Ovary (tissue), 10 donors: ENCODE measurements at places on chromosomes 1 and 21.

GRCh38 chr21:34988139-34988538 is 61.0 kb downstream of the RUNX1 start:
- no peak for DNase-seq

DNA sequence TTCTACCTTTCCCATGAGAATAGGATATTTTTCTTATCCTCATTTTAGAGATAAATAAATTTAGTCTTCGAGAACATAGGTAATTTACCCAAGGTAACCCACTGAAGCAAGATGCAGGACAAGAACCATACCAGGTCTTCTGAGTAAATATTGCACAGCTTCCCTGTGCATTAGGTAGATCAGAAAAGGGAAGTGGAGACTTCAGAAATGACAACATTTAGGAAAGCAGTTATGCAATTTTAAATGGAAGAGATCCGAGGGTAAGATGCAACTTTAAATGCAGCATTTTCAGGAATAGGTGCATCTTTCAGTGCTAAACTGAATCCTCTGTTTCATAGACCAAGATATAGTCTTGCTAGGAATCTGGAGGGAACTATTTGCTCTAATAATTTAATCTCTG is 206.4 kb upstream of the SGIP1 start:
- no peak for DNase-seq

GRCh38 chr1:185108321-185108720 is 48.4 kb downstream of the TRMT1L start:
- DNase-seq = no peak

DNA sequence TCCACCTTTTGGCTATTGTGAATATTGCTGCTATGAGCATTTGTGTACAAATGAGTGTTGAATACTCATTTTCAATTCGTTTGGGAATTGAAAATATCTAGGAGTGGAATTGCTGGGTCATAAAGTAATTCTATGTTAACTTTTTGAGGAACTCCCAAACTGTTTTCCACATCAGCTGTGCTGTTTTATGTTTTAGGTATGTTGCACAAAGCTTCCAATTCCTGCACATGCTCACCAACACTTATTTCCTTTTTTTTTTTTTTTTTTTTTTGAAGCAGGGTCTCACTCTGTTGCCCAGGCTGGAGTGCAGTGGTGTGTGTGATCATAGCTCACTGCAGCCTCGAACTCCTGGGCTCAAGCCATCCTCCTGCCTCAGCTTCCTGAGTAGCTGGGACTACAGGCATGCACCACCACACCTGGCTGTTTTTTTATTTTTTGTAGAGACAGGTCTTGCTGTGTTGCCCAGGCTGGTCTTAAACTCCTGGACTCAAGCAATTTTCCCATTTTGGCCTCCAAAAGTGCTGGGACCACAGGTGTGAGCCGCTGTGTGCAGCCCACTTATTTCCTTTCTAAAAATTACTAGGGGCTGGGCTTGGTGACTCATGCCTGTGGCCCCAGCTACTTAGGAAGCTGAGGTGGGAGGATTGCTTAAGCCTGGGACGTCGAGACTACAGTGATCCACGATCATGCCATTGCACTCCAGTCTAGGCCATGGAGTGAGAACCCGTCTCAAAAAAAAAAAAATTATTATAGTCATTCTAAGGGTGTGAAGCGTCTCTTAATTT is 33.4 kb downstream of the TMCC2 start:
- DNase-seq = no peak

- DNase-seq = no peak
Measured at GRCh38 chr21:17501107-17502006, 11.5 kb upstream of the CXADR start.

- no peak for DNase-seq
Measured at GRCh38 chr1:226979517-226980121, 39.5 kb downstream of the COQ8A start.

DNA sequence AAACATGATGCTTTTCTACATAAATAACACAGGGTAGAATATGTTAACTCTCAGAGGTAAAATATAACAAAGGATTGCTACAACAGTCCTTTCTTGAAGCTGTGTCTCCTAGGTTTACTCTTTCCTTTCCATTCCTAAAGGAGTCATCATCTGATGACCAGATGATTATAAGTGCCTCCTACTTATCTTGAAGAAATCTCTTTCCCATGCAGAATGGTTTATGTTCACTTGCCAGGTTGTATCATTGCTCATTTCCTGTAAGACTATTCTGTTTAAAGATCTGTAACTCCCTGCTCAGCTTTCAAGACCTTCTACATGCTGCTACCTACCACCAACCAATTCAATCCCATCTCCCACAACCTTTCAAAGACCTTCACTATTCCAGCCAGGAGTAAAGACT is 51.5 kb upstream of the PTCH2 start:
- no peak for DNase-seq

DNA sequence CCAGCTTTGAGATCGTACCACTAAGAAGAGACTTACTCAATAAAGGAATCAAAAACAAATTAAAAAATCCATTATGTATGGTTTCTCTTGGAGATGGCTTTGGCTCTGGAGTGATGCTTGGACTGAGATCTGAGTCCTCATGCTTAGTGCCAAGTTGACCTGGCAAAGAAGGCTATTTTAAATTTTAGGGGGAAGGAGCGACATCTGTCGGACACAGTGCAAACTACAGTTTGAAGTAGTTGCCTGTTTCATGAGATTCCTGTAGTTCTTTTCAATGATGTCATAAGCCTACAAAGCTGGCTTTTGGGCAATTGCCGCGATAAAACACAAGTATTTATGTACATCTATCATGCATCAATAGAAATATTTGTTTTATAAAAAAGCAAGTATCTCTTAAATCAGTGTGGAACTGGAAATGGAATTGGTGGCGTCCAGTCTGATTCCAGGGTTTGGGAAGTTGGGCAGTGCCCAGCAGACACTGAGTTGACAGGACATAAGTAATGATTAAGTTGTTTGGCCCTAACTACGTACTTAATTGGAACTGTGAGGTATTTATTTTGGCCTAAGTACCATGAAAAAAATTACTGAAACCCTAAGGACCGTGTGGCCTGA is 50.0 kb downstream of the TBCE start:
- peak; percentile 76 for DNase-seq

- DNase-seq = no peak
Measured at GRCh38 chr1:72936151-72936740, 653.9 kb upstream of the NEGR1 start.

DNA sequence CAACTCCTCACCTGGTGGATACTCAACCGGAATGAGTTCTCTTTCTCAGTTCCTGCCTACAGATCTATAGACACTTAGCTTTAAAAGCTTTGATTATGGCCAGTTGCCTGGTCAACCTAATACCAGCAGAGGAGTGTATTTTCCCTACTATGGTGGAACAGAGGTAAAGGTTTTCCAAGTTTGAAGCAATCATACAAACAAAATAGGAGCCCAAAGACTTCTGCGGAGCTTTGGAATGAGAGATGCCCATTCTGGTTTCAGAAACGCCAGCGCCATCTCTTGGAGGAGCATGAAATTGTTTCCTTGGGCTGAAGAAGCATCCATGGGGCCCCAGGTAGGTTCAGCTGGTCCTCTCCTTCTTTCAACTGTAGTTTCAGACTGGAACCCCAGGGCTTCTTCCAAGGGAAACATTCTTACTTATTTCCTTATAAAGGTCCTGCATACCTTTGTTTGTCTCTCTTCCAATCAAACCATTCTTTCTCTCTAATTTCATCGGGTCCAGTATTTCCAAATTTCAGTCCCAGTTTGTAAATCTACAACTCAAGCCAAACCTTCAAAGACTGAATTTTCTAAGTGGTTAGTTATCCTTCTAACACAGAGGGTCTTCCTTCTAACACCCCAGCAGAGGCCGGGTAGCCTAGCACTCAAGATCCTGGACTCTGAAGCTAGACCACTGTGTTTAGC is 95.9 kb downstream of the KCNJ15 start:
- DNase-seq = peak; percentile 52

DNA sequence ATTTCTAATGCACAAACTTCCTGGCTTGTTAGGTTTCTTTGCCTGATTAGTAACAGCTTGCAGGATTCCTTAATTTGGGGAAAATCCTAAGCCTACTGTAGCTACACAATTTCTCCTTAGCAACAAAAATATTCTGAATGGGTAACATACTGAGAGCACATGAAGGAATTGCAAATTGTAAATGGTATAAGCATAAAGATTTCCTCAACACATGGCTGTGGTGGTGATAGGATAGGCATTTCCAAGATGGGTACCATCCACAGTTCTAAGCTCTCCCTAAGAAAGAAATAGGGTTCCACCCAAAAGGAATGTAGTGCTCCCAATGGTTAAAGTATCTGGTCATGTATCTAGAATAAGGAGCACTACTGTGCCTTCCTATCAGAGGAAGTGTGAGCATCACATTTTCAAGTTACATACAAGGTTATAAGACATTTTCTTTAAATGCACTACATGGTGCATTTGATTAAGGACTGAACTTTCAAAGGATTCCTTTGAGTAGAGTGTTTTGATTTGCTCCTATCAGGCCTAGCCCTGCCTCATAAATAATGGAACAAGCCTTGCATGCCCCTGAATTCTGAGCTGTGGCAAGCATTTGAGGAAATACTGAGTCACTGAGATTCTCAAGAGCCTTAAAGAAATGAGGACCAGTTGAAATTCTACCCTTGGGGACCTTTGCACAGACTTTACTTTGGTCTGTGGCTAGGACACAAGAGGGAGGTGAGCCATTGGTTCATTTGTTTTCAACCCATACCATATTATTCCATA is 286.4 kb downstream of the PTBP2 start:
- no peak for DNase-seq

DNA sequence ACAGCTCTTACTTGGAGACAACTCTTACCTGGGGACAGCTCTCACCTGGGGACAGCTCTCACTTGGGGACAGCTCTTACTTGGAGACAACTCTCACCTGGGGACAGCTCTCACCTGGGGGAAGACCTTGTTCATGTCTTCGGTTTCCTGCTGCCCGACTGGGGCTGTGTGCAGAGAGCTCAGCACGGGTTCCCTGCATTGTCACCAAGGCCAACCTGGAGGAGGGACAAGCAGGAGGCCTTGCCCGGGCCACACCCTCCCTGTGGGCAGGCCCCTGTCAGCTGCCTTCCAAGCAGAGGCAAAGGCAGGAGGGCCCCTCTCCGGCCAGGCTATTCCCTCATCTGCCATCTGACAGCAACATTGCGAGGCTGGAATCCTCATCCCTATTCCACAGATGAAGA is at the start of gene LDLRAD1:
LDLRAD1 (minus strand) TSS at position 208 of the 400 bp plus-strand sequence; CDS start at position 134, 74 bp downstream.
- DNase-seq = no peak

DNA sequence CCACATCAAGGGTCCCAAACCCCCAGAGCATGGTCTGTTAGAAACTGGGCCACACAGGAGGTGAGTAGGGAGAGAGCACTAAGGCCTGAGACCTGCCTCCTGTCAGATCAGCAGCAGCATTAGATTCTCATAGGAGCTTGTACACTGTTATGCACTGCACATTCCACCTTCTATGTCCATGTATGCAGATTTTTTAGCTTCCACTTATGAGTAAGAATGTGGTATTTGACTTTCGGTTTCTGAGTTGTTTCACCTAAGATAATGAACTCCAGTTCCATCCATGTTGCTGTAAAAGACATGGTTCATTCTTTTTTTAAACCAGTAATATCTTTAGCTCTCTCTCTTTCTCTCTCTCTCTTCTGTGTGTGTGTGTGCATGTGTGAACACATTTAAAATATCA is 663 bp upstream of the GBP6 start:
- DNase-seq = no peak

DNA sequence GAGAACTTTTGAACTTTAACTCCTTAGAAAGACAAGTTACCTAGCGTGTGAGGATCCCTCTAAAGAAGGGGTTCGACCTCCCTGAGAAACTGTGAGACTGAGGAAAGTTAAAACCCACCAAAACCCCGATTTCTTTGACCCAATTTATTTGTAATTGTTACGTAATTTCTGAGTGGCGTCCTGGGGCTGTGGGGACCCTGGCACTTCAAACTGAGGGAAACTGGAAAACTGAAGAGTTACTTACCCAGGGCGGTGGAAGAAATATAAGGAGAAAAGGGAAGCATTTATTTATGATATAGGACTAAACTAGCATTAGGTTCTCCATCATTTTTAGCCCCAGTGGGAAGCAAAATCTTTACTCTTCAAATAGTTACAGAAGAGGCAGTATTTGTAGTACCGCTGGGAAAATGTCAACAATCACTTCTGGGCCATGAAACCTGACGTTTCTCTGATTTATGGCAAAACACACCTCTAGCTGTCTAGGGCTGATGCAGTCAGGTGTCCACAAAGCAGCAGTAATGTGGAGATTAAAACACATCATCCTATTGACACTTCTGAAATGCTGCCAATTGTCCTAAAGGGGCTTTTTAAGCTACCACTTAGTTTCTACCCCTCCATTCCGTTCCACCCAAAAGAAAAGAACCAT is 430 bp downstream of the S100B start:
- DNase-seq = no peak

DNA sequence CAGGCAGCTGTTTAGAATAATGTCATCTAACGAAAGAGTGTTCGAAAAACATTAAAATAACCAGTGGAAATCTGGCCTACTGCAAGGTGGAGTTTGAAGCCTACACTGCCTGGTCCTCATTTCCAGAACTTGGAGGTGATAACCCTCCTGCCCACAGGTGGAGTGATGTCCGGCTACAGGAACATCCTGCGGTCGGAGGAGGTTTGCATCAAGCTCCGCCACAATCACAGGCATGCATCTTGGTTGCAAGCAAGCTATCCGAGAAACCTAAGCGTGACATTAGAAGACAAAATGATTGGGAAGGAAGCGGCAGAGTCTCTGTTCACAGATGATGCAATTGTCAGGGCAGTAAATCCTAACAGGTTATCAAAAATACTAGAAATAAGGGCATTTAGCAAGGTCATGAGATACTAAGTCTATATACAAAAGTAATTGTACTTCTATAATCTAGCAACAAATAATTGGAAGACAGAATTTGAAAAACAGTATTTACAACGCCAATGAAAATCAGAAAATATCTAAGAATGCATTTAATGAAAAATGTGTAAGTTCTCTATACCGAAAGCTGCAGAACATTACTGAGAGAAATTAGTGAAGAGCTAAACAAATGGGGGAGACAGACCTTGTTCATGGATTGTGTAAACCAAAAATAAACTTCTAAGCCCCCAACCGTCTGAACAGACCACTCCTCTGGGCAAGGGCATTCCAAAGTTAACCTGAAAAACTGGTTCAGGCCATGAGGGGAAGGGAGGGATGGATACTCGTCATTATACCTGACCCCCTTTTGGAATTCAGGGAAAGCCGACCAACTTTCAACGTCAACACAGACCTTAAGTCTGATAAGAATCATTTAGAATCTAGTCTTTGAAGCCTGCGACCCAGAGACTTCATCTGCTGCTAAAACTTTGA is 4.7 kb upstream of the SLC19A1 start:
- DNase-seq = peak; percentile 1

- DNase-seq = no peak
Measured at GRCh38 chr1:198793714-198794113, 154.9 kb downstream of the PTPRC start.
